ENCODE measurements at places on chromosomes 5 and 9.

DNA sequence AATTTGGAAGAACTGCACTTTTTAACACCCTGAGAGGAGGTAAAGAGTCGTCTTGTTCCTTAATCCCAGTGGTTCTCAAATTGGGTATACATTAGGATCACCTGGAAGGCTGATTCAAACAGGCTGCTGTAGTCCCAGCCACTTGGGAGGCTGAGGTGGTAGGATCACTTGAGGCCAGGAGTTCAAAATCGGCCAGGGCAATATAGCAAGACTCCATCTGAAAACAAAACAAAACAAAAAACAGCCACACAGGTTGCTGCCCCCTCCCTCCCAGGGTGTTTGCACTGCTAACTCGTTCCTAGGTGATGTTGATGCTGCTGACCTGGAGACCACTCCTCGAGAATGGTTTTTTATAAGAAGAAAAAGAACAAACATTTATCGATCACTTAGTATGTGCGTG lies 1.5 kb upstream of the TBC1D9B start:
- DNase-seq = no peak

DNA sequence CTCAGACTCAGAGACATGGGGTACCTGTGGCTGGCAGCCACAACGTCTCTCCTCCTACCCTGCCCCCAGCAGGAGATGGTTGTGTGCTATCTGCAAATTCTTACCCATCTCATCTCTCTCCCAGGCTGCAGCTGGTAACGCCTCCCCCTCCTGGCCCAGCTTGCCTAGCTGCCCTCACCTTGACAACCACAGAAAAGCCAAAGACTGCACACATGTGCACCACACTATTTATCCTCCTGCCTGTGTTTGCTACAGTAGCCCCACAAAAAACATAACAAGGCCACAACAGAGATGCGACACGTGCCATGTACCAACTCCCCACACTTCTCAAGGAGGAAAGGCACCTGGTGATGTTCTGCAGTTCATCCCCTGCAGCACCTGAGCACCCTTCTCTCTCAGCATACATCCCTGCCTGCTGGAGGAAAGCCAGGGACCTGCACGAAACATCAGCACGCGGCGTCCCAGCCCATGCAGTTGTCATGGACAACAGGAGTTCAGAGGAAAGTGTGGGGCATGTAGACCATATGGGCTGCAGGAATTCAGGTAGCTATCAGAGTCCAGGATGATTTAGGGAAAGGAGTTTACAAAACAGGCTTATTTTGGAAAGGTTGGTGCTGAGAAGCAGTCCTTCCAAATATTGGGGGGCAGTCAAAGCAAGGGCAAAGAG lies 168.7 kb downstream of the C5orf15 start:
- no peak for DNase-seq

DNA sequence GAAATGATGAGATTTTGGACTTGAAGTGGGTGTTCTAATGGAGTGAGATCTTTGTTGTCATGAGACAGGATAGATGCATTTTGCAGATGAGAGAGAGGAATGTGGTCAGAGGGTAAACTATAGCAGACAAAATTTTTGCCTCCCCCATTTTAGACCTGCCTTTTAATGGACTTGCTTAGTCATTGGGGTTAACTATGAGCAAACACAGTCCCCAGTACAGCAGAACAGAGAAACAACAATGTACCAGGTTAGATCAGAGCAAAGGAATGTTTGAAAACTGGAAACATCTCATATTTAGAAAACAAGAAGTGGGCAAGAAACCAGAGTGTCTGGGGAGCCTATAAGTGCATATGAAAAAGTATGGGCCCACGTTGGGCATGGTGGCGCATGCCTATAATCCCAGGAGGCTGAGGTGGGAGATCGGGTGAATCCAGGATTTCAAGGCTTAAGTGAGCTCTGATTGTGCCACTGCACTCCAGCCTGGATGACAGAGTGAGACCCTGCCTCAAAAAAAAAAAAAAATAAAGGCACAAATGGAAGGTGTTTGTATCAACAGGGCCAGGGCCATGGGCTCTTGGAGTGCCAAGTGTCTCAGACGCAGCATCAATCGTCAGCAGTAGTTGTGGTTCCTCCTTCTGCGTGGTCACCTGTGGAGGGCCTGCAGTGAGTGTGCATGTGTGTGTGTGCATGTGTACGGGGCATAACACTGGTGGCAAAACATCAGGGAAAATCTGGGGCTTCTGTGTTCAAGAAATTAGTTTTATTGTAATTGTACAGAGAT lies 214.4 kb upstream of the S1PR3 start:
- DNase-seq = no peak

- no peak for DNase-seq
These were observed 26.6 kb downstream of the IDNK start for GRCh38 chr9:83649515-83649914.

GRCh38 chr9:94865582-94866452 lies 139.3 kb downstream of the AOPEP start:
- DNase-seq = no peak

DNA sequence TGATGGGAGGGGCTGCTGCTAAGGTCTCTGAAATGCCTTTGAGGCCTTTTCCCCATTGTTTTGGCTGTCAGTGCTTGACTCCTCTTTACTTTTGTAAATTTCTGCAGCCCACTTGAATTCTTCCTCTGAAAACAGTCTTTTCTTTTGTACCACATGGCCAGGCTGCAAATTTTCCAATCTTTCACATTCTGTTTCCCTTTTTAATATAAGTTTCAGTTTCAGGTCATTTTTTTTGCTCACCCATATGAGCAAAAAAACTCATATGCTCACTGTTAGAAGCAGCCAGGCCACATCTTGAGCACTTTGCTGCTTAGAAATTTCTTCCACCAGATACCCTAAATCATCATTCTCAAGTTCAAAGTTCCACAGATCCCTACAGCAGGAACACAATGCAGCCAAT lies 234.6 kb upstream of the ADRA1B start:
- no peak for DNase-seq

DNA sequence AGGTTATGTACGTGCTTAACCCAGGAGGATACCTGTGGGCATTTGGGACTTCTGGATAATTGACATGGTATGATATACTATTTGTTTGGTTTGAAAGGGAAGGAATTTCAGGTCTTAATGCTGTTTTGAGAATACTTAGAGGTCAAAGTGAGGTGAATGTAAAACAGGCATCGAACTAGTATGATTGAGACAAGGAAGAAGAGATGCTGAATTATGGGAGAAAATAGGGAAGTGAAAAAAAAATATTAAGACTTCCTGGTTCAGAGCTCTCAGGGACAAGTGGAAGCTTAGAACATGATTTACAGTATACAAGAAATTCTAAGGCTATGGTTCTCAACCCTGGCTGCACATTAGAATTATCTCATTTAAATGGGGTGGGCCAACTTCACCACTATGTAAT lies 115.3 kb downstream of the CD180 start:
- no peak for DNase-seq

- no peak for DNase-seq
These were observed 56.1 kb upstream of the MAST4 start for GRCh38 chr5:66540078-66540477.

- no peak for DNase-seq
These were observed 34.4 kb downstream of the AHRR start for GRCh38 chr5:355958-356357.

DNA sequence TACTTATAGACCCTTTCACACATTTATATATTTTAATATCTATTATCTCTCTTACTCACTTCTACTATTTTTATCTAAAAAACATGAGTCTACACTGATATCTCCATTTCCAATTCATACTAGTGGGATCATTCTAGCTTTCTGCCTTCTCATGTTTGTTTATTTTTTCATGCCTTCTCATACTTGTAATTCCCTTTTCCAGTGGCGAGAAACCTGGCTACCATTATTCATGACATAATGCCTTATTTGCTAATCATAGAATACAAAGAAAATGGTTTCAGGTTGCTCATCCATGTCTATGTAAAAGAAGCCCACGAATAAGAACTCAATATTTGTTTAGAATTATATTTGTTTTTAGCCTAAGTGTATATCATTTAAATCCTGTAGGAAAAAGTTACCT lies 232.7 kb upstream of the ACTBL2 start:
- DNase-seq = no peak

DNA sequence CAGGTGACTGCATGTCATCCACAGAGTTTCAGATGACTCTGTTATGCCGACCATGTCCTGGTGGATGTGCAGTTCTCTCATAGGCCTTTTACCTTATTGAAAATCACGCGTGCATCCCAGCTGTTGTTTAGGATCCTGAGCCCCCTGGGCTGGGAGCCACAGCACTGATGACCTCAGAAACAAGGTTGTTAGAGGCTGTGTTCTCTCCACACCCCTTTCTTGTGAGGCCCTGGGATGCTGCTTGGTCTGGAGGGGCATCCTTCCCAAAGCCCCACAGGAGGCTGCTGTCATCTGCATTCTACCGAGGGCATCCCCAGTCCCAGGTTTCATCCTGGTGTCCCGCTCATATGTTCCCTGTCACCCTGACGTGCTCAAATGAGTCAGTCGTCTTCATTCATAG lies 76.5 kb upstream of the IRX4 start:
- no peak for DNase-seq

GRCh38 chr9:23232831-23233230 lies 593.2 kb downstream of the ELAVL2 start:
- no peak for DNase-seq

- DNase-seq = no peak
These were observed 459.1 kb downstream of the SPOCK1 start for GRCh38 chr5:137040024-137040423.

DNA sequence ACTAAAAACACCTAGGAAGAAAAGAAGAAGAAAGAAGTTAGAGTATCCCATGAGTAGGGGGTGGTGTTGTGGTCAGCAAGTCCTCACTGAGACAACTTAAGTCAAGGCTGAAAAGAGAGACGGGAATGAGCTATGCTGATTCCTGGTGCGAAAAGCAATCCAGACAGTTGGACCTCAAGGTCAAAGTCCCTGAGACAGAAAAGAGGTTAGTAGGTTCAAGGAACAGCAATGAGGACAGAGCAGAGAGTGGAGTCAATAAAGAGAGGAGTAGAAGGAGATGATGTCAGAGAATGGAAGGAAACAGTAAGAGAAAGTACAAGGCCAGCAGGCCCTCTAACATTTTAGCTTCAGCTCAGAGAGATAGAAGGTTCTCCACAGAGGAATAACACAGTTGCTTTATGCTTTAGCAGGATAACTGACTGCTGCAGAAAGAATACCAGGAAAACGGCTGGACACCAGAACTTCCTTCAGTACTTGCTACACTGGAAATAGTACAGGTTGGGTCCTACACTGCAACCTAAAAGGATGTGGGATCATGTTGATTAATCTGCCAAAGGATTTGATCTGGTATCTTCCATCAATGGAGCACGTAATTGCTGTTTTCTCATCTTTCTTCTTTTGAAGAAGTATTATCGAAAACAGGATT lies 43.6 kb downstream of the GNAQ start:
- DNase-seq = no peak

DNA sequence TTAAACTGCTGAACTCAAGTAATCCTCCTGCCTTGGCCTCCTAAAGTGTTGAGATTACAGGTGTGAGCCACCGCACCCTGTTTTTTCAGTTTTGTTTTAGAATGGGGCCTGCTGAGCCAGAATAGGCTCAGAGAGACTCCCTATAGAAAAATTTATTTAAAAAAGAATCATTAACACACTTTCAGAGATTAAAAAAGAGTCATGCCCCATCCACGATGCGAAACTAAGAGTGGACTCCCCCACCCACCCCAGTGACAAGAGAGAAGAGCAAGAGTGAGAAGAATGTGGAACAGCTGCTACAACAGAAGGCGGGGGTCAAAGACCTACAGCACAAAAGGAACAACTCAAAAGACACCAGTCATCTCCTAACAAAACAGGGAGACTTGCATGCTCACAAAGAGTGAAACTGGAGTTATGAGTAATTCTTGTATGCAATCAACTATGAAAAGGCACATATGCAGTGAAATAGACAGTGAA lies 47.2 kb downstream of the GLDC start:
- DNase-seq = no peak

DNA sequence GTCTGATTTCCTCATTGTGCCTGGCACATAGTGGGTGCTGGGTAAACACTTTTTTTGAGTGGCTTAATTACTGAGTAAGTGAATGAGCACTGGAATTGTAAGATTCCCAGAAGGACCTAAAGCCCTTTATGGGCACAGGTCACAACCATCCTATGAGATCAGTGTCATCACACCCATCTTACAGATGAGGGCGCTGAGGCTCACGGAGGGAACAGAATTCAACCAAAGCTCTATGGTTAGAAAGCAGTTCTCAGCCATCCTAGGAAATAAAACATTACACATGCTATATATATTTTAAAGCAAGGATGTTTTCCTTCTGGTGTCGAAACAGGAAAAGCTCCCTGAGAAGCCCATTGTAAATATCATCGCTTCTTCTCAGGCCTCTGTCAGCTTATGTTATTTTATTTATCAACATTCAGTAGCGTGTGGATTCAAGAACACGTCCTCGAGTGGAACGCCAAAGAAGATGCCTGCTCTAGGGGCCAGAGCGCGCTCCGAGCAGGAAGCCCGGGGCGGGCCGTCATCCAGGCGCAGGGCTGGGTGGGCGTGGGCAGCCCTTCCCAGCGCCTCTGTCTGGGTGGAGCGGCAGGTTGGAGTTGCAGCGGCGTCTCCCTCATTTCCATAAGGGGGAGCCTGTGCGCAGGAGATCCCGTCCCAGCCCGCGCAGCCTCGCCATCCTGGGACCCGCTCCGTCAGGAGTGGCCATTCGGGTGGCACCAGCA lies 155.8 kb upstream of the SMIM23 start:
- DNase-seq = no peak

- DNase-seq = no peak
These were observed 178.8 kb upstream of the IL12B start for GRCh38 chr5:159509002-159509660.

DNA sequence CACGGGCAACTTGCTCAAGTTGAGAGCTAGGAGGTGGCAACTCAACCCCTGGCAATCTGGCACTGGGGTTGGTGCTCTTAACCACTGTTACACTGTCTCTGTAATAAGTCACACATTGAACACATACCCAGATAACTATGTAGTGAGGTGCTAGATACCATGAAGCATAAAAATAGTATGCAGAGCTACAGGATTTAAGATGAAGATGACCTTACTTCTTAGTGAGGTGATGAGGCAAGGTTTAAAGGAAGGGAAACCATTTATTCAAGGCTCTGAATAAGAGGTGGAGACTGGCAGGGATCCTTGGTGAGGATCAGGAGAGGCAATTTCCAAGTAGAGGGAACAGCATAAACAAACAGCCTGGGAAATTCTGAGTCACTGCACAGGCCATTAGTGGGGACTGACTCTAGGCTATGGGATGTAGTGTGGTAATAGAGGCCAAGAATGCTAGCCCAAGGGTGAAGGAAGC lies 67.6 kb upstream of the NR3C1 start:
- no peak for DNase-seq

DNA sequence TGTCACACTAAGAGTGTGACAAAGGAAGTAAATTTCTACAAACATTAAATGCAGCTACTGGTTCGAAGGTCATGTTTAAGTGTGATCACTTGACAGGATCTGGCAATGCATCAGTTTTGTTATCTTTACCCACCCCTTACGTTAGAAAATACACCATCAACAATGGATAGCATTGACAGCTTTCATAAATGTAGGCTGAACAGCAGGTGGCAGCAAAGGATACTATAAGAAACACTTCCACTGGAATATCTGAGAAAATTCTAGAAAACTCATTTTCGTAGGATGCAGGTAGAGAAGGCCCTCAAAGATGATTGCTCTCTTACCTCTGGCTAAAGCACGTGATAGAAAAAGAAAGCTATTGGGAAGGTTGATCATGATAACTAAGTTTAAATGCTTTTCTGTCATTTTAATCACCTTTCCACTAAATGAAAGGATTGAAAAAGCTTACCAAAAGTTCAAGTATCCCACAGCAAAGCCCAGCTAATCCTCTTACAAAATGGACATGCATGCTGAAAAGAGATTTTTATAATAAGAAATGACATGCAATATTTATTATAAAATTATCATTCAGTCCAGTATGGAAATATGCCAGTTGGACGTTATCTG lies 292.5 kb downstream of the PARP8 start:
- no peak for DNase-seq

- no peak for DNase-seq
These were observed 172.2 kb downstream of the TRPM3 start for GRCh38 chr9:70949239-70949638.

Measured in T-helper 1 cell (primary cell).